Fibroblast of lung (primary cell): ENCODE measurements at places on chromosomes 12 and 14.

DNA sequence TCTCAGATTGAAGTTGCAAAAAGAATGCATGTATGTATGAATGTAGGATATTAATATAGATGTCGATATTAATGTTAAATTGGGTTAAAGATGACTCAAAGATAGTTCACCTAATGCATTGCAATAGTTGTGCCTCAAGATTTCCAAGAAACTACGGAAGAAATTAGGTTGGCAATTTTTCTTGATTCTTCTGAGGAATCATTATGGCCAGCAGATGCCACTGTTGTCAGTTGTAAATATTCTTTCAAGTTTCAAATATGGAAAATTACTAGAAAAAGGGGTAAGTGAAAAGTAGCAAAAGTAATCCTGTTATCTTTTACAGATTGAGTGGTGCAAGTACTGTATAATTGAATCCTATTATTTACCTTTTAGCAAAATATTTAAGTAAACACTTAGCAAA, 202.1 kb downstream of the ADAMTS20 start:
- H3K4me3 ChIP-seq, result no peak overlapping the region
- peak; percentile 43 for DNase-seq
- H3K36me3 ChIP-seq, result no peaks in the 10 kb centered on the region
- H3K27me3 ChIP-seq, result no peaks in the 10 kb centered on the region
- H3K4me1 ChIP-seq, result no peaks in the 10 kb centered on the region

DNA sequence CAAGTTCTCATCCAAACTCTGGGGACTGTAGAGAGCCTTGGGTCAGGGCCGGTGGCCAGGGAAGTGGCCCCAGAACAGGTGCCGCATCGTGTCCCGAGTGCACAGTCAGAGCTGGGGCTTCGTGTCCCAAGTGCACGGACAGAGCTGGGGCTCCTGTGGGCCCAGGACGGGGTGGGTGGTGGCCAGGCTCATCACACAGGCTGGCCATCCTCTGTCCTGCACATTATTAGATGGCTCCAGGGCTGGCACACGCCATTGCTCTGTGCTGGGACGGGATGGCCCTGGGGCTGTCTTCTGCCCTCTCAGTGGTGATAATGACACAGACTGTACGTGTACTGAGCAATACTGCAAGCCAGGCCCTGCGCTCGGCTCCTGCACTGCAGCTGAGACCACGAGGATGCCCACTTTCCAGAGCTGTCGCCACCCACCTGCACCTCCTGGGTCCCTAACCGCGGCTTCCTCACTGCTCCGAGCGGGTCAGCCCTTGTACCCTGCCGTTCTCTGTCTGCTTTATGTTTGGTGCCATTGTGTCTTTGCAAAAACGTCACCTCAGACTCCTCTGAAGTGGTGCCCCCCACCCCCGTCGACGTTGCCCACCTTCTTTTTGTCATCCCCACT, 1.9 kb downstream of the FBRSL1 start:
- no peak for DNase-seq
- H3K4me1 ChIP-seq, result no peaks in the 10 kb centered on the region
- H3K27ac ChIP-seq, result no peak overlapping the region
- H3K4me3 ChIP-seq, result peak overlapping the region; percentile 72
- no peaks in the 10 kb centered on the region for H3K27me3 ChIP-seq

DNA sequence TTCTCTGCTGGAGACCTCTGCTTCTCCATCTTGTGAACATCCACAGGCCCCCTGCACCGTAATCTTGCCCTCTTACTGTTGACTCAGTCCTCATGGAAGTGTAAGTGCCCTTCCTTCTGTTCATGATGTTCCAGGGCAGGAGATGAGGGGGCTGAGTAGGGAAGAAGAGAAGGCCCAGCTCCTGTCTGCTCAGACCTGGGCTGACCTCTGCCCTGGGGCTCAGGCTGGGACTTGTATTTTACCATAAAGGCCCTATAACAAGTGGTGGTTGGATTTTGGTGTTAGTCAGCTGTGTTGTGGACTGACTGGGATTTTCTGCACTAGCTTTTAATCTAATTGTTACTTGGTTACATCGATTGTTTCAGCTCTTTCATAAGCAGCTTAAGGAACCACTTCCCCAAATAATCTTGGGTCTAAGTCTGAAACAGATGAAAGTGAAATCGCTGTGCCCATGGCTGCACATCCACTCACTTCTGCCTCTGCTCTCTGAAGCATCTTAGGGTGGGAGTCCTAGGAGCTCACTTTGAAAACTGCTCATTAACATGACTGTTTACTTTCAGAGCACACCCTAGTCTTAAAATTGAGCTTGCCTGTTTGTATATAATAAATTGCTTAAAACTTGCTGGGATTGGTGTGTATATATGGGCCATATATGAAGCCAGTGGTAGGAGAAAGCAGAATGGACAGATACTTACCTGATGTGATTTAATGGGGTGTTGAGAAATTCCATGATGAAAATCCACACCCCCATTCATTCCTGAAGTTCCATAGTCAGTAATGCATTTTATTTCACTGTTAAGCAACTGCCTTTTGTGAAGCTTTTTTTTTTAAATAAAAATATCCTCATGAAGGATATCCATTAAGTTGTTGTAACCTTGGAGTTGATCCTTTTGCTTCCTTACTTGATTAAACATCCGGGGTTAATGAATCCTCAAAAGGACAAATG, 17.7 kb downstream of the C12orf71 start:
- H3K27ac ChIP-seq, result no peak overlapping the region
- no peak overlapping the region for H3K4me3 ChIP-seq
- H3K36me3 ChIP-seq, result no peaks in the 10 kb centered on the region
- no peaks in the 10 kb centered on the region for H3K4me1 ChIP-seq
- DNase-seq, result peak; percentile 20
- H3K27me3 ChIP-seq, result no peaks in the 10 kb centered on the region

DNA sequence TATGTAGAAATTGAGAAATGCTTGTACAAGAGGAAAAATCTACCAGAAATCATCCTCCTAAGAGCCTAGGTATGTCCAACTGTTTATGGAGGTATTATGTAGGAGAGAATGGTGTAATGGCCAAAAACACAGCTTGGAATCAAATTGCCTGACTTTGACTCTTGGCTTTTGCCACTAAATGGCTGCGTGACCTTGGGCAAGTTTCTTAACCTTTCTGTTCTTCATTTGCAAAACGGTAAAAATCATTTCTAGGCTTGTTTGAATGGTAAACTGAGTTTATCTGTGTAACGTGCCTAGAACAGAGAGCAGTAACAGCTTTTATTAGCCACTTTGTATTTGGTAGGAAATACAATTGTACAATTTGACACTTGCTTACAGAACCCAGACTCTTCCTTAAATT, 4.9 kb upstream of the GRIP1 start:
- H3K27ac ChIP-seq, result no peak overlapping the region
- no peaks in the 10 kb centered on the region for H3K36me3 ChIP-seq
- H3K4me1 ChIP-seq, result no peaks in the 10 kb centered on the region
- DNase-seq, result no peak

- H3K36me3 ChIP-seq, result no peaks in the 10 kb centered on the region
- H3K4me3 ChIP-seq, result no peak overlapping the region
- H3K27me3 ChIP-seq, result peaks cover 4% of the 10 kb centered on the region
These were observed 27.4 kb upstream of the CEBPE start for GRCh38 chr14:23146351-23146910.

- H3K4me1 ChIP-seq, result no peaks in the 10 kb centered on the region
- no peaks in the 10 kb centered on the region for H3K27me3 ChIP-seq
- H3K36me3 ChIP-seq, result no peaks in the 10 kb centered on the region
- DNase-seq, result peak; percentile 65
These were observed 283.3 kb upstream of the PWP1 start for GRCh38 chr12:107402041-107403022.

GRCh38 chr12:64566831-64567517, 43.3 kb upstream of the RASSF3 start:
- H3K27ac ChIP-seq, result no peak overlapping the region
- H3K4me3 ChIP-seq, result no peak overlapping the region
- H3K27me3 ChIP-seq, result no peaks in the 10 kb centered on the region
- no peak for DNase-seq
- H3K36me3 ChIP-seq, result no peaks in the 10 kb centered on the region

GRCh38 chr12:75101781-75102180, 107.9 kb downstream of the KCNC2 start:
- DNase-seq, result no peak
- no peak overlapping the region for H3K4me3 ChIP-seq
- no peaks in the 10 kb centered on the region for H3K4me1 ChIP-seq
- no peaks in the 10 kb centered on the region for H3K27me3 ChIP-seq
- H3K27ac ChIP-seq, result no peak overlapping the region
- no peaks in the 10 kb centered on the region for H3K36me3 ChIP-seq

DNA sequence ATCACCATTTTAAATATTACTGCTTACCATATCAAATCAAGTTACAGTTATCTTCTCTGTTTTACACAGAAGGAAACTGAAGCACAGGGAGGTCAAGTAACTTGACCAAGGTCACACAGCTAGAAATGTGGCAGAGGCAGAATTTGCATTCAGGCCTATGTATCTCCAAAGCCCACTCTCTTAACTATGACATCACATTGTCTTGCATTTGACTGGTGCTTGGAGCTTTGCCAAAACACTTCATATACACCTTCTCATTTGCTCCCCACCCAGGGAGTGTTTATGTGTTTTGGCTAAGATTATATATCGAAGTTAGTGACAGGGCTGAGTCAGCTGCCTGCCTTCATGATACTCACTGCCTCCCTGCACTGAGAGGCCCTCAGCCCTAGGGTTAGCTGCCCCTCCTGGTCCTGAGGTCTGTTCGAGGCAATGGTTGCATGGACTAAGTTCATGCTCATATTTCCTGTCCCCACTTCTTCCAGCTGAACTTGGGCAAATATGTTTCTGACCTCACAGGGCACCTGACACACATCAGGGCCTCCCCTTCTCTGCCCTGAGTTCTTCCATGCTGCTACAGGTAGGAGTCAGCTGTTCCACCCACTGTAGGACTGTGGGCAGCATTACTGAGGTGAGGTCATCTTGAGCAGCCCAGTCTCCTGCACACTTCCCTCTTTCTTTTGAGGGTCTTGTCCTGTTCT, 1.8 kb downstream of the GALNT6 start:
- DNase-seq, result peak; percentile 75
- H3K36me3 ChIP-seq, result peaks cover 2% of the 10 kb centered on the region
- no peak overlapping the region for H3K4me3 ChIP-seq
- H3K27me3 ChIP-seq, result no peaks in the 10 kb centered on the region
- H3K27ac ChIP-seq, result peak overlapping the region; percentile 69

DNA sequence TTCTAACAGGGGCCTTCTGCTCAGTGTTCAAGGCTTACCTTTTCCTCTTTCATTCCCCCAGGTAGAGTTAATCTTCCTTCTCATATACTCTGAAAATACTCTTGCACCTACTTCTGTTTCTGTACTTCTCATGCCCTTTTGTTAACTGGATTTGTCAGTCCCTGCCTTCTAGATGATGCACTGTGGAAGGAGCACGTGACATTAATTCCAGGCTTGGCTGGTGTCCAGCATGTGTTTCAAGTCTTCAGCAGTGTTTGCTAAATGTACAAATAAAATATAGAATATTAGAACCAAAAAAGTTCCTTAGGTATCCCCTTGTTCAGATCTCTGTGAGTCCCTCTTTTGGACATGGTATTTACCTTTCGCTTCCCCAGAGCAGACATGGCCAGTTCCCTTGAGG, 27.9 kb upstream of the EVL start:
- no peak overlapping the region for H3K27ac ChIP-seq
- H3K36me3 ChIP-seq, result no peaks in the 10 kb centered on the region
- DNase-seq, result peak; percentile 72
- peaks cover 6% of the 10 kb centered on the region for H3K4me1 ChIP-seq
- no peaks in the 10 kb centered on the region for H3K27me3 ChIP-seq

GRCh38 chr12:41719214-41719613, 425.5 kb downstream of the GXYLT1 start:
- H3K27me3 ChIP-seq, result no peaks in the 10 kb centered on the region
- no peaks in the 10 kb centered on the region for H3K4me1 ChIP-seq
- no peaks in the 10 kb centered on the region for H3K36me3 ChIP-seq
- DNase-seq, result no peak

DNA sequence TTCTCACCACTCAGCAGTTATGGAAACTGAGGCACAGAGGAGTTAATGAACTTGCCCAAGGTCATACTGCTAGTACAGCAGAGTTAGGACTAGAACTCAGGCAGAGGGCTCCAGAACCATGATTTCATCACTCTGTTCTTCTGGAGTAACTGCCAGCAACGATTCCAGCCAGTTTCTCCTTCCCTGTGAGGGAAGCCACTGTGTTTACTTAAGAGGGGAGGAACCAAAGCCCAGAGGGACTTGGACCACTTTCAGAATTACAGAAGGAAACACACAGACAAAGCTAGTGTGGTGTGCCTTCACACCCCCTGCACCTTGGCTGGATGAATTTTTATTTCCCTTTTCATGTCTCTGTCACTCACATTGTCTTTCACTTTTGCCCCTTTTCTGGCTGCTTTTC, 398.2 kb downstream of the DPF3 start:
- H3K36me3 ChIP-seq, result no peaks in the 10 kb centered on the region
- H3K27ac ChIP-seq, result no peak overlapping the region
- DNase-seq, result peak; percentile 11
- H3K27me3 ChIP-seq, result peaks cover 2% of the 10 kb centered on the region

DNA sequence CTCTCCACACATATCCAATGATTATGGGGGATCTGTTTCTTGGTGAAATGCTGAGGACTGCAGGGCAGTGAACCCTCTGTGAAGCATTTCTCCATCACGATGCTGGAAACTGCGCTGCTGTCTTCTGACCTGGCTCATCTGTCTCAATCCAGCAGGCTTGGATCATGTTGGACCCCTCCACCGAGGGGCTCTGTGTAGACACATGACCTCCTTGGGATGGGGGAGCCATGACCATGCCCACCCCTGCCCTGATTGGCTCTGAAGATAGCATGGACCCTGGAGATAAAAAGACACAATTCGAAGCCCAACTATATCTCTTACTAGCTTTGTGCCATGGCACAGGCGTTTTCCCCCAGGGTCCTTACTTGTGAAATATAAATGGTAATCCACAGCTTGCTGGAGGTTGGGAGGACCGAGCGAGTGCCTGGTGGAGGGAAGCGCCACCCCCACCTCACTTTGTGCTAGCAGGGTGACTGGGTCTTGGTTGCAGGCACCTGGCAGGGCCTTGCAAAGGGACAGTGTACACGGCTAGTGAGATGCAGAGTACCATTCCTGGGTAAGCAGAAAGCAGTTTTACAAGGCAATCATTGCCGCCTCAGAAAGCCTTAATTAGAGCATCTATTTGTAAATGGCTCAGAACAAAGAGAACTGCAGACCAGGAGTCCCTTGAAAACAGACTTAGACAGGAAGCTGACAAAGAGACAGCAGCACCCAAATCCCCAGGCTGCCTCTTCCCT, 2.4 kb upstream of the KRT83 start:
- H3K36me3 ChIP-seq, result no peaks in the 10 kb centered on the region
- H3K4me3 ChIP-seq, result no peak overlapping the region
- H3K27me3 ChIP-seq, result peaks cover 33% of the 10 kb centered on the region
- H3K4me1 ChIP-seq, result no peaks in the 10 kb centered on the region
- H3K27ac ChIP-seq, result no peak overlapping the region

DNA sequence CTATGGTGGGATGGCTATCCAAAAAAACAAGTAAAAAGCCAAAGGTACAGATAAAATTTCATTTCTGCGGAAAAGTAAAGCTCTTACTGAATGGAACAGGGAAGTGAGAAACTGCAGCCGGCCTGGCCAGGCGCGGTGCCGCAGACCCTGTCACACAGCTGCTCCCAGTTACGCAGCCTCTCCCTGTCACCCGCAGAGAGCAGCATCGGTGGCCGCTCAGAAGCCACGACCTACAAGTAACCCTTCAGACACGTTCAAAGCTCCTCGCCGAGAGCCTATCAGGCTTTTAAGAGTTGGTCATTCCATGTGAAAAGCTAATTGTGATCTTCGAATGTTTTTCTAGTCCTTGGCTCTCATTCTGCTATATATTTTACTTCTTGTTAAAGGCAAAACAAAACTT, 11.0 kb upstream of the ANKLE2 start:
- peaks cover 53% of the 10 kb centered on the region for H3K36me3 ChIP-seq
- no peak for DNase-seq
- no peaks in the 10 kb centered on the region for H3K27me3 ChIP-seq
- H3K27ac ChIP-seq, result no peak overlapping the region
- no peak overlapping the region for H3K4me3 ChIP-seq

- no peak overlapping the region for H3K27ac ChIP-seq
- H3K27me3 ChIP-seq, result no peaks in the 10 kb centered on the region
- no peaks in the 10 kb centered on the region for H3K4me1 ChIP-seq
- H3K36me3 ChIP-seq, result no peaks in the 10 kb centered on the region
These were observed 964.2 kb downstream of the NRXN3 start for GRCh38 chr14:79134361-79134760.
